ENCODE measurements at places on chromosomes 7 and 10.

GRCh38 chr10:35579116-35579515 is 26.0 kb upstream of the GJD4 start:
- DNase-seq = no peak

DNA sequence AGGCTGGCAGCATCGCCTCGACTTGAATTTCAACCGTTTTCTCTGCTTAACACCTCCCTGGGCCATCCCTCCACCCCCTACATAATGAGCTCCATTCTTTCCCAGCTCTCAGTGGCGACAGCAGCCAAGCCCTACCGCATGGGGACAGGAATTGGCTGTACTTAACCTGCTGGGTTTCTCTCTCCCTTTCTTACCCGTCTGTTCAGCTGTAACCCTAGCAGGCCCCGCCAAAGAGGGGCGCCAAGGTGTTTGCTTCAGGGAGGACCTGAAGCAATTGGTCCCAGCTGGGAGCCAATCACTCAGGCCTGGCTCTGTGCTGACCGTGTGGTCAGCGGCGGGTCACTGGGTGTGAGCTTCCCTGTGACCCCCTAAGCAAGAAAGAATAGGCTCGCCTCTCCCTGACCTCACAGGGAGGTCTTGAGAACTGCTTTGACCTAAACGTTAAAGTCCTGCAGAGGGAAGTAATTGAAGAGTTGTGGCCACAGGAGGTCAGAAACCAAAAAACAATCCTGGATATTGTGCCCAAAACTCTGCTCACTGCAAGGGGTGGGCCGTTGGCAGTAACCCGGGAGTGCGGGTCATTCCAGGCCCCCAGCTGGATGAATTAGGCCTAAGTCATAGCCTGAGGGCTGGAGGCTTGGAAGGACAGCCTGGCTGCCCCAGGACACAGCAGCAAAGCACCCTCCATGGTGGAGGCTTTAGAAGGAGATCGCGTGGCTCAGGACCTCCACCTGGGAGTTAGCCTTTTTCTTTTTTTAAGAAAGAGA is 114.6 kb downstream of the ITIH5 start:
- DNase-seq = no peak

- no peak for DNase-seq
These were observed 73.8 kb upstream of the SFMBT2 start for GRCh38 chr10:7484456-7485243.

- DNase-seq = no peak
These were observed 43.9 kb upstream of the GSAP start for GRCh38 chr7:77460057-77460486.

GRCh38 chr10:24259365-24260130 is 50.6 kb downstream of the KIAA1217 start:
- no peak for DNase-seq

- peak; percentile 31 for DNase-seq
These were observed 348.5 kb downstream of the GRID1 start for GRCh38 chr10:86017841-86018734.

- DNase-seq = no peak
These were observed 82.5 kb upstream of the BAIAP2L1 start for GRCh38 chr7:98483276-98483963.

DNA sequence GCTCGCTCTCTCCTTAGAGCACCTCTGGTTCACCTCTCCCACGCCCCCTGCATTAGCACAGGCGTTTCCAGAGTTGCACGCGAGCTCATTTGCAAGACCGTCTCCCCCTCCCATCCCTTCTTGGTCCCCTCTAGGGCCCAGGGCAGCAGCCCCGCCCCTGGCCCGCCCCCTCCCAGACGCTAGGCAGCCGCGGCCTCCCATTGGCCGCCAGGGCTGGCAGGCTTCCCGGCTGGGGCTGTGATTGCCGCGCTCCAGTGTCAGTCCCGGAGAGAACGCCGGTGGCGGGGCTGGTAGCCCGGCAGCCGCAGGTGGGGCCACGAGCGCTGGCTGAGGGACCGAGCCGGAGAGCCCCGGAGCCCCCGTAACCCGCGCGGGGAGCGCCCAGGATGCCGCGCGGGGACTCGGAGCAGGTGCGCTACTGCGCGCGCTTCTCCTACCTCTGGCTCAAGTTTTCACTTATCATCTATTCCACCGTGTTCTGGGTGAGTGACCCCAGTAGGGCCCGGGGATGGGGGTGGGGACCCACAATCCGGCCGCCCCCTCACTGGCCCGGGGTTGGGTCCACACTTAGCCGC is at the start of gene TSPAN15:
TSS of gene TSPAN15 (plus strand) at position 257 of the 575 bp plus-strand sequence. CDS start at position 387, 130 bp downstream.
- DNase-seq = peak; percentile 91

GRCh38 chr7:1599640-1600395 is 30.0 kb upstream of the PSMG3 start:
- DNase-seq = no peak

DNA sequence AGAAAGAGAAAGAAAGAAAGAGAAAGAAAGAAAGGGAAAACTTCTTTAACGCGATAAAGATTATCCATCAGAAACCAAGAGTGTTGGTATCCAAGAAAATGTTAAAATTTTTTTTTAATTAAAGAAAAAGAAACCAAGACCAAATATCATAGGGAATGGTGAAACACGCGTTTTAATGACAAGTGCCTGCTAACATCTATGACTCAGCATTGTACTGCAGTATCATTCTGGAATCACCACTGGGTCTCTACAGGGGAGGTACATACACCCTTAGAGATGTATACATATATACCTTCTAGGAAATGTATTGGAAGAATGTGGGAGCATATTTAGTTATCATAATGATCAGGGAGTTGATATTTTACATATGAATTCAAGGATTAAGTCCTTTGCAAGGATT is 32.1 kb upstream of the PIK3AP1 start:
- DNase-seq = no peak

DNA sequence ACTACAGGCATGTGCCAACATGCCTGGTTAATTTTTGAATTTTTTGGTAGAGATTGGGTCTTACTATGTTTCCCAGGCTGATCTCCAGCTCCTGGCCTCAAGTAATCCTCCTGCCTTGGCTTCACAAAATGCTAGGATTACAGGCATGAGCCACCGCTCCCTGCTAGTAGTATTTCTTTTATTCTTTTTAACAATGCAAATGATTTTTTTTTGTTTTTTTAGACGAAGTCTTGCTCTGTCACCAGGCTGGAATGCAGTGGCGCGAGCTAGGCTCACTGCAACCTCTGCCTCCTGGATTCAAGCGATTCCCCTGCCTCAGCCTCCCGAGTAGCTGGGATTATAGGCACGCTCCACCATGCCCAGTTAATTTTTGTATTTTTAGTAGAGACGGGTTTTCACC is 58.1 kb downstream of the SVIL start:
- DNase-seq = no peak

Measured in occipital lobe (tissue), 3 donors.